ENCODE measurements at places on chromosomes 6 and 20. TPM values are rescaled to one million over a fixed set of nuclear protein-coding genes. Genes with fewer than 3 reads are reported as not detected.

- DNase-seq: no peak
Observed at GRCh38 chr6:116436586-116436985, 24.6 kb upstream of the CALHM6 start.

GRCh38 chr6:14873101-14873500, 372.8 kb upstream of the JARID2 start:
- DNase-seq: no peak

GRCh38 chr6:142030115-142030619, 102.6 kb upstream of the GJE1 start:
- no peak for DNase-seq

GRCh38 chr6:84772428-84773132, 8.2 kb upstream of the TBX18 start:
- peak; percentile 20 for DNase-seq

DNA sequence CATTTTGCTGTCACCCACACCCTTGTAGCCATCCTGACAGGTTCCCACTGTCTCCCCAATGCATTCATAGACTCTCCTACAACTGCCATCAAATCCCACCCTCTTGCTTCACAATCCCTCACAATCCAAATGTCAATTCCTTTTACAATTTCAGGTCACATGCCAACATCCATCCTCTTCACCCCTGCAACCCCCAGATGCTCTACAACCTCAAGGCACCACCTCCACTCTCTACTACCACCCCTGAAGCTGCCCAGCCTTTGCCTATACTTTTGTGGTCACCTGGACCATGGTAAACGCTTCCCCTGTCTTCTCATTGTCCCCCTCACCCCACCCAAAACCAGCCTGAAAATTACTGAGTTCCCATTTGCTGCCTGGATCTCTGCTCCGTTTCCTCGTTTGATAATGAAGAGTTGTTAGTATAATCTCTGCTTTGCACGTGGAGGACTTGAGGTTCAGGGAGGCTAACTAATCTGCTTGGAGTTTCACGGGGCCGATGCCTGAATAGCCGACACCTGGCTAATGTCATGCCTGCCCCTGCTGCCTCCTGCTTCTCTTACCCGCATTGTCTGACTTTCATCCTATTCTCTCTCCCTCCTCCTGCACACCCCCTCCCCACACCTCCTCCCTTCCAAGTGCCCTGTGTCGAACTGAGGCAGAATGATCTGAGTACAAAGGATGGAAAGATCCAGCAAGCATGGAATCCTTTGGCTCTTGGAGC, 82.4 kb upstream of the TOX2 start:
- DNase-seq: no peak

DNA sequence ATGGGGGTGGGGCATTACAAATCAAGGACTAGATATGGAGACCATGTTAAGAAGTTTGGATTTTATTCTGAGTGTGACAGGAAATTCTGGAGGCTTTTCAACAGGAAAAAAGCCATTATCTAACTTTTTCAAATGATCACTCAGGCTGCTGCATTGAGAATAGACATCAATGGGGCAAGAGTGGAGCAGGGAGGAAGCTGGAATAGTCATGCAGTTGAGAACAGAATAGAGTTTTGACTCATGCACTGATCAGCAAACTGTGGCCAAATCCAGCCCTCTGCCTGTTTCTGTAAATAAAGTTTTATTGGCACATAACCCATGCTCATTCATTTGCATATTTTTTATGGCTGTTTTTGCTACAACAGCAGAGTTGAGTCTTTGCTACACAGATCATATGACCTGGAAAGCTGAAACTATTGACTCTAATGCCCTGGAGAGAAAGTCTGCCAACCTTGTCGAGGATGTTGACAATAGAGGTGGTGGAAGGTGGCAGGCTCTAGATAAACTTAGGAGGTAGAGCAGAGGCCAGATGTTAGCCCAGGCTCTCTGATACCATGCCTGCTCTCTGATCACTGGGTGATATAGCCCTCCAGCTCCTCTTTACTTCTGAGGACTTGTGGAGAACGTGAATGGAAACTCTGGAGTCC, 441.8 kb downstream of the PTPRT start:
- no peak for DNase-seq

The EEF1A2 gene
- total RNA-seq: 7.2 TPM

The LHFPL5 gene
- 0.24 TPM for total RNA-seq

Measured in umbilical cord (tissue), 2 donors.